ENCODE measurements at places on chromosomes 7 and 10.
A peak's percentile ranks its signal among the peaks of the same experiment; 100 is the strongest.

- peak; percentile 75 for DNase-seq
Observed at GRCh38 chr10:11724938-11725776, 17.0 kb upstream of the ECHDC3 start.

DNA sequence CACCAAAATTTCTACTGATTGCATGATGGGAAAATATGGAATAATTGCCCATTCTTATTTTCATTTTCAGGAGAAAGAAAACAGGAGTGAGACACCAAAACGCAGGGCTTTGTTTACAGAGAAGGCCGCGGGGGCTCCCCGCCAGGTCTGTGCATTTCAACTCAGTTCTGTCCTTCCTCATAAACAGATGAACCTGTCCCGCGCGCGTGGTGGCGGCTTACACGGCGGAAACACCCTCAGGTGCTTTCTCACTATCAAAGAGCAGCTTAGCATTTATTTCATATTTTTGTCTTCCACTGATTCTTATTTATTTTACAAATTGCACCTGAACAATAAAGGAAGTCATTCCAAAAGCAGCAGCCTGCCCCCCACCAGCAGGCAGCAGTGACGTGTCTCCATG is 579.4 kb downstream of the PTPRN2 start:
- DNase-seq: no peak

GRCh38 chr10:132588301-132589013 is 50.9 kb downstream of the INPP5A start:
- peak; percentile 67 for DNase-seq

DNA sequence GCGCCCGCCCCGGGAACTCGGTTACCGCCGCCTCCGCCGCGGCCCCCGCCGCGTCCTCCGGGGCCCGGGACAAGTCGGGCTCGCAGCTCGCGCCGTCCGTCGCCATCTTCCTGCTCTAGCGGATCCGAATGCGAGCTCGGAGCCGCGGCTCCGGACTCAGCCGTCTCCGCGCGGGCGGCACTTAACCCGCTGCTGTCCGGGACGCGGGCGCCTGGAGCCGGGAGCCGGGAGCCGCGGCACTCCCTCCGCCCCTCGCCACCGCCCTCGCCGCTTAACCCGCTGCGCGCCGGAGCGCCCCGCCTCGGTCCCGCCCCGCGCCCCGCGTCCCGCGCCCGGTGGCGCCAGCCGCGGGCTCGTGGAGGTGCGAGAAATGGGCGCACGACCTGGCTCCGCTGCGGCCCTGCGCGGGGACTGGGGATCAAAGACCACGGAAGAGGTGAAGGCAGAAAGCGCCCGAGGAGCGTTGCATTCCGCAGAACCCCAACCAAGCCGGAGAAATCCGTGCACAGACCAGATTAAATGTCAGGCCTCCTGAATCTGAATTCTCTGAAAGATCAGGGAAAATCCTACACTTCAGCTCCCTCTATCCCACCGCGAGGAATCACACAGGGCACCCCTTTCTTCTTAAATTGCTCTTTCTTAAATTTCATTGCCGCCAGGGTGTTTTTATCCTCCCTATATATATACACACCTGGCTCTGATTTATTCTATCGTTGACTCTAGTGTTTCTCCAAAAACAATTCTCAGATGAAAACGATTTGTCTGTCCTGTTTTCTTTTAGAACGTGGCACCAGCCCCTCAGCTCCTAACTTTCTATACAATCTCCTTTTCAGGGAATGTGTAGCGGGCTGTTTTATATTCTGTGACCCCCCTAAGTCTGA is at the start of gene CTTNBP2:
CTTNBP2 (minus strand) TSS at position 132 of the 881 bp plus-strand sequence; CDS start at position 106, 26 bp downstream.
- peak; percentile 49 for DNase-seq

- no peak for DNase-seq
Observed at GRCh38 chr7:38040831-38041230, 120.4 kb downstream of the EPDR1 start.

GRCh38 chr10:112526906-112527305 is 79.9 kb downstream of the VTI1A start:
- DNase-seq: no peak

DNA sequence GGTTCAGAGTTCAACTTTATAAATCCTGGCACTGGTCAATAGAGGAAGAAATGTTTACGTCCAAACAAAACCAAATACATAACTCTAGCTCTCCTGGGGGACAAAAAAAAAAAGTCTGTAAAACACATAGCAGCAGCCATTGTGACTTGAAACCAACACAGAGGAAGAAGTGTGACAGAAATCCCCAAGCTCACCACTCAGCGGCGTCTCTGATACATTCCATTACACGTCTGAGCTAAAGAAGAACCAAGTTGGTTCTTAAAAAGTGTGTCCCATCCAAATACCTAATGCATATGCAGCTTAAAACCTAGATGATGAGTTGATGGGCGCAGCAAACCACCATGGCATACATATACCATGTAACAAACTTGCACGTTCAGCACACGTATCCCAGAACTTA is 58.3 kb upstream of the NANOS1 start:
- DNase-seq: no peak

DNA sequence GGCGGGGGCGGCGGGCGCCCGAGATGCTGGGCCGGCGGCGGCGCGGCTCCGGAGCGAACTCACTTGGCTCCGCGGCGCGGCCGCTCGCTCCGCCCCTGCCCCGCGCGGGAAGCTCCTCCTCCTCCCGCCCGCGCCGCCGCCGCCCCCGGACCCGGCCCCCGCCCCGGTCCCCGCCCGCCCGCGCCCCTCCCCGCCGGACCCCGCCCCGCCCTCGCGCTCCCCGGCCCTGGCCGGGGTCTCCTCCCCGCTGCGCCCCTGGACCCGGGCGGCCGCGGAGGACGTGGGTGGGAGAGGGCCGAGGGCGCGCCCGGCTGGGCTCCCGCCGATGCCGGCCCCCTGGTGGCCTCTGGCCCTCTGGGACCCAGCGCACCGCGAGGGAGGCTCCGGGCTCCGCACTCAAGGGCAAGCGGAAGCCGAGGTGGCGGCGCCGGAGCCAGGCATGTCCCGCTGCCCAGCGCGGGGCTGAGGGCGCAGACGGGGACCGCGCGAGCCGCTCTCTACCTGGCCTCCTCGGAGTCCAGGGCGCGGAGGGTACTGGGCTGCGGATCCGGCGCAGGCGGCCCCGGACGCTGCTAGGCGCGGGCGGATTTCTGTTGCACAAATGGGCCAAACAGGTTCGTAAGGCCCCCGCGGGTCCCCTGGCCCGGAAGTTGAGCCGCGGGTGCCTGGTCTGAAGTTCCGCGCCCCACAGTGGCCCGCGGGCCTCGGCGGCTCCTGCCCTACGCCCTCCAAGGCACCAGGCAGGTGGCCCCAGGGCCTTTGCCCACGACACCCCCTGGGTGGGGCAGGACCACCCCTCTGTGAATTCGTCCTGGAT is at the start of gene TCERG1L:
TCERG1L (minus strand) TSS at position 61 of the 817 bp plus-strand sequence. CDS start 86 bp downstream, outside the sequence.
- no peak for DNase-seq

GRCh38 chr7:74178632-74179031 is 4.5 kb downstream of the EIF4H start:
- DNase-seq: no peak

- no peak for DNase-seq
Observed at GRCh38 chr7:73994761-73995160, 33.2 kb upstream of the ELN start.

- no peak for DNase-seq
Observed at GRCh38 chr7:82390936-82391335, 52.6 kb downstream of the CACNA2D1 start.

DNA sequence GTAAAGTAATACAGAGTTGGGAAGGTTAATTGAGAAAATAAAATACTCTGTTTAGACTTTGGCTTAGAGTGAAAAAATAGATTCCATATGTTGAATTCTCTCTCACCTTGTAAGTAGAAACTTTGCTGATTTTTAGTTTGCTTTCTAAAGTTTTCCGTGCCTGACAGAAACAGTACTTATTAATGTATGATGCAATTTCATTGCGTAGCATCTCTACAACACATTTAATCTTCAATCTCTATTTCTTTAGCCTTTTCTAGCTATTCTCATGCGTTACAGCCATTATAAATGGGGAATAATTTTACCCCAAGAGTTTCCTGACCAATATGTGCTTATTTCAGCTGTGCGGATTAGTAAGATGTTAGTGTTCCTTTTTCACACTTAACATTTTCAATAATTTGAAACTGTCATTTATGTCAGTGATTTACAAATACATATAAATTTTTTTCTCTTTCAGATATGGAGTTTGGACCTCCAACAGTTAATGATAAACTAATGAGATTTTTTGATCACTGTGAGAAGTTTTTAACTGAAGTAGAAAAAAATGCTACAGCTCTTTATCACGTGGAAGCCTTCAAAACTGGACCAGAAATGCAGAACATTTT is 3.3 kb downstream of the MINPP1 start:
- DNase-seq: no peak

DNA sequence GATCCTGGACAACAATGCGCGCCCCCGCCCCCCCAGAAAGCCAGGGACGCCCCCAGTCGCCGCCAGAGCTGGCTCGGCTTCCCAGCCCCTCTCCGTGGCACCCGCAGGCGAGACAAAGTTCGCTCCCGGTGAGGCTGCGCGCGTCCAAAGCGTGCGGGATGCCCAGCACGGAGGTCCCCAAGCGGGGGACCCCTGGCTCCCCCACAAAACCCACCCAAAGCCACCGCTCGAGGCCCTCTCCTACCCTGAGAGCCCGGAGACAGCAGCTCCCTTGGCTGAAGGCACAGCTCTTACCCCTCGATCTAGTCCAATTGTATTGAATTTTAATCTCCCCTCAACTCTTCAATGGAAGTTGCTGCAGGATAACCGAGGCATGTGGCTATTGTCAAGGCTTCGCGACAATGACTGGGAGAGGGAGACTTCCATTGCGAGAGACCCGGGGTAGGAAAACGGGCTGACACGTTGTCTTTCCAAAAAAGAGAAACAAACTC is 305.3 kb downstream of the PRPF18 start:
- peak; percentile 23 for DNase-seq

GRCh38 chr7:93910076-93910994 is 4.0 kb downstream of the GNGT1 start:
- DNase-seq: no peak

- DNase-seq: no peak
Observed at GRCh38 chr7:74514131-74514591, 60.5 kb downstream of the GTF2IRD1 start.

- no peak for DNase-seq
Observed at GRCh38 chr7:2211259-2211880, 21.4 kb downstream of the MAD1L1 start.

DNA sequence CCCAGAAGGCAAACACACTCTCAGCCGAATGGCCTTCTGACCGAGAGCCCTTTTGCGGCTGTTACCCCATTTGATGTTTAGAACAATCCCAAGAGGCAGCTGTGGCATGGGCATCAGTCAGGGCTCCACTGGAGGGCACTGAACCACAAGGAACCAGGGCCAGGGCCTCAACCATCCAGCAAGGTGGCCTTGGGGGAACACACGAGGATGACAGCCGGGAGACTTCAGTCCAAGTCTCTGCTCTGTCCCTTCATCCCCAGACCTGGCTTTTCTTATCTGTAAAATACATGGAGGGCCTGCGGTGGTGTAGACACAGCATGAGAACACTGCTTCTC is 63.6 kb upstream of the INSIG1 start:
- DNase-seq: no peak

DNA sequence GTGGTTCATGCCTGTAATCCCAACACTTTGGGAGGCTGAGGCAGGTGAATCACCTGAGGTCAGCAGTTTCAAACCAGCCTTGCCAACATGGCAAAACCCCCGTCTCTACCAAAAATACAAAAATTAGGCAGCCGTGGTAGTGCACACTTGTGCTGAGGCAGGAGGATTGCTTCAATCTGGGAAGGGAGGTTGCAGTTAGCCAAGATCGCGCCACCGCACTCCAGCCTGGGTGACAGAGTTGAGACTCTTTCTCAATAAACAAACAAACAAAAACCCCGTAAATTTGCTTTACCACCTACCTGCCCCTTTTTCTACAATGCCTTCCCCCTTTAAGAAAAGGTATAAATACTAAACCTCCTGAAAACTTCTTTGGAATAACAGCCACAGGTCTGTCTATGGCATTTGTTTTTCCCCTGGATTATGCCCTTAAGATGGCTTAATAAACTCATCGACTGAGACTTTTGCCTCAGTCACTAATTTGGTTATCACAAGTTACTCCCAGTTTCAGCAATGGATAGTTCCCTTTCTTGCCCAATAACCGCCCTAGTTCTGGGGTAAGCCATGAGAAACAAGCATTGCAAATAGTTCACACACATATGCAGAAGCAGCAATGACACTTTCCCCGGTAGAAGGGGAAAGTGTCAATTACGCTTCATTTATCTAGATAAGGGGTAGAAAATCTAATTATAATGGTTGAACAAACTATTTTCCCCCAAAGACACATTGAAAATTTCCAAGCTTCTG is 52.8 kb upstream of the SVIL start:
- no peak for DNase-seq

DNA sequence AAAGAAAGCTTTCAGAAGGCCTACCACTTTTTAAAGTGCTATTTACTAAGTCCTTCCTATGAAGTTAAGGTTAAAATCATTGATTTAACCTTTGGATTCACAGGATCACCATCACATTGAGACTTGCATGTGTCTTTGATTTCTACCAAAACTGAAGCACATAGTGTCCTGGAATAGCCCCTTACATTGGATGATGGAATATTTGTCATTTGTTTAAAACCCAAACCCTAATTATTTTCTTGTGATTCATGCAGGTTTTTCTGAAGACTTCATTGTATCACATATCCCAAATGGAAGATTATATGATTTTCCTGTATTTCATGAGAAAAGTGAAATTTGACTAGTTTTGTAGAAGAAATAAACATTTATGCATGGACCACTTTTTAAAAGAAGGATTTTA is 3.3 kb downstream of the SEMA3A start:
- DNase-seq: no peak

- no peak for DNase-seq
Observed at GRCh38 chr7:85125176-85125575, 61.7 kb downstream of the SEMA3D start.

DNA sequence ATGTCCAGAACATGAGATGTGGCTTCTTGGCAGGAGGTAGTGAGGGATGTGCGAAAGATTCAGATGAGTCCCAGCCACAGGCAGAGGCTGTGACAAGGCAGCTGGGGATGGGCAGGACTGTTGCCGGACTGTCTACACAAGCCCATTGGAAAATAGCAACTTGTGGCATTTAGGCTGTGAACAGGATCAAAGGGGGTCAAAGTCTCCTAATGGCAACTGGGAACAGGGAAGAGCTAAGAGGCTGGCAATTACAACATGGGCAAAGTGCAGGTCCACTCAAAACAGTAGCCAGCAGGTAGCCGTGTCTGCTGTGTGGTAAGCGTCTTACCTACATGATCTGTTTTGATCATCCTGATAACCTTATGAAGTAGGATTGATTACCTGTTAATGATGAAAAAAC is 254.2 kb upstream of the ZNF32 start:
- no peak for DNase-seq

GRCh38 chr10:67079126-67079525 is 153.3 kb downstream of the LRRTM3 start:
- DNase-seq: no peak

- no peak for DNase-seq
Observed at GRCh38 chr7:24054236-24054635, 229.8 kb upstream of the NPY start.

- DNase-seq: no peak
Observed at GRCh38 chr10:61918989-61919388, 17.5 kb downstream of the ARID5B start.

Data from hepatic stellate cell (primary cell).